ENCODE measurements at places on chromosomes 16 and 17. TPM values are rescaled to one million over a fixed set of nuclear protein-coding genes. Genes with fewer than 3 reads are reported as not detected.

The SAMD14 gene
- total RNA-seq, result 0.90 TPM

The ANKRD40CL gene
- total RNA-seq, result not detected

The MT3 gene
- total RNA-seq, result 189 TPM

The CNTNAP1 gene
- total RNA-seq, result 6.3 TPM

The CRISPLD2 gene
- total RNA-seq, result 195 TPM

The GNGT2 gene
- total RNA-seq, result not detected

The SPNS1 gene
- total RNA-seq, result 22.6 TPM

The NPIPA5 gene
- total RNA-seq, result not detected

The CKLF gene
- total RNA-seq, result 33.0 TPM

The ALOXE3 gene
- total RNA-seq, result not detected

The TBKBP1 gene
- 7.6 TPM for total RNA-seq

The GPR142 gene
- not detected for total RNA-seq
